NB4 (cell line): ENCODE measurements at places on chromosomes 1 and 21.

- DNase-seq: no peak
Observed at GRCh38 chr1:36775716-36776115, 258.6 kb downstream of the GRIK3 start.

DNA sequence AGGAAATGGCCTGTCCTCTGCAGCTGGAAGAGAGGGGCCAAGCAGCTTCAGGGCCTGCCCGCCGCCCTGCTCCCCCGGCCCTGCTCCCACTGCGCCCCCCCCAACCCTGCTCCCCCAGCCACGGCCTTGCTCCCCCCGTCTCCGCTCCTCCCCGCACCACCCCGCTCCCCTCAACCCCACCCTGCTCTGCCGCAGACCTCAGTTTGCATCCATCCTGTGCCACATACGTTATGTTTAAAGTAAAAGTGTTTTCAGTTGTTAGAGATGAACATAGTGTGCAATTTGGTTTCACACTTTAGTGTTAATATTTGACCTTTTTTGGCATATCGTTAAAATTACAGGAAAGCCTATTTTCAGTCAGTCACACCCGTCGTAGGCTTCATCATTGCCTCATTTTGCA is 34.1 kb upstream of the DIP2A start:
- no peak for DNase-seq

- DNase-seq: no peak
Observed at GRCh38 chr1:81023187-81023724, 777.5 kb upstream of the ADGRL2 start.

- DNase-seq: peak; percentile 7
Observed at GRCh38 chr1:5597991-5598823, 394.0 kb downstream of the NPHP4 start.

- DNase-seq: no peak
Observed at GRCh38 chr1:82830690-82831380, 1030.1 kb downstream of the ADGRL2 start.

- no peak for DNase-seq
Observed at GRCh38 chr1:41918450-41919043, at the start of gene HIVEP3. HIVEP3 (minus strand) TSS chr1:41918922.

DNA sequence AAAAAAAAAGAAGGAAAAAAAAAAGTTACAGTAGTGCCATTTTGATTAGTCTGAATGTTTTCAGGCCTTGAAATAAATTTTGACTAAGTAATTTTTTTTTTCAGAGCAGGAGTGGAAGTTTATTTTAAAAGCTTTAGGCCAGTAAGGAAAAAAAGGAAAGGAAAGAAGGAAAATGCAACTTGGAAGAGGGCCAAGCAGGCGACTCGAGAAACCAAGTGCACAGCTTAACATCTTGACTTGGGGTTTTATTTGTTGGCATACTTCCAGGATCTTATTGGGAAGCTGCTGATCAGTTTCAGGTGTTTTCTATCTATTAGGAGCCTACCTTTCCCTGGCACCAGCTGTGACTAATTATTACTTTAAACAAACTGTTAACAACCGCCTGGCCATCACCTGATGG is 41.7 kb downstream of the ATF3 start:
- DNase-seq: no peak

DNA sequence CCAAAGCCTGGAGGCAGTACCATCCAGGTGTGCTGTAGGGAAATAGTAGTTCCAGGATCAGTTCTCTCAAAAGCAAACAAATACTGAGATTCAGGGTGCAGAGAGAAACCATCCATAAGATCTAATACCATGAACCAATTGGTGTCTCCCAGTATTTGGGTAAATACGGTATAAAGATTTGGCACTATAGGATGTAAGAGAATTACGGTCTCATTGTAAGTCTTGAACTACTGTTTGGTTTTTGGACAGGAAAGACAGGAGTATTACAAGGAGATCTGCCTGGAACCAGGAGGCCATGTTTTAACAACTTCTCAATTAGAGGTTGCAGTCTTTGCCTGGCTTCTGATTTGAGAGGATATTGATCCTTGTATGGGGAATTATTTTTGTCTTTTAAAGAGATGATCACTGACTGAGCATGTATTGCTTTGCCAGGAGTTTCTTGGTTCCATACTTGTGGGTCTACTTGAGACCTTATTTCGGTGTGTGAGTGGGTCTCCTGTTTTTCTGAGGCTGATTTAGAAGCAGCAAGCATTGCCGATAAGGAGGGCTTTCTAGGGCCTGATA is 10.2 kb downstream of the AADACL4 start:
- no peak for DNase-seq

GRCh38 chr1:60916906-60917305 is 165.5 kb upstream of the NFIA start:
- DNase-seq: no peak

- DNase-seq: peak; percentile 34
Observed at GRCh38 chr1:63261736-63262458, 60.5 kb upstream of the FOXD3 start.

GRCh38 chr1:167330601-167331293 is 110.1 kb downstream of the POU2F1 start:
- peak; percentile 34 for DNase-seq

DNA sequence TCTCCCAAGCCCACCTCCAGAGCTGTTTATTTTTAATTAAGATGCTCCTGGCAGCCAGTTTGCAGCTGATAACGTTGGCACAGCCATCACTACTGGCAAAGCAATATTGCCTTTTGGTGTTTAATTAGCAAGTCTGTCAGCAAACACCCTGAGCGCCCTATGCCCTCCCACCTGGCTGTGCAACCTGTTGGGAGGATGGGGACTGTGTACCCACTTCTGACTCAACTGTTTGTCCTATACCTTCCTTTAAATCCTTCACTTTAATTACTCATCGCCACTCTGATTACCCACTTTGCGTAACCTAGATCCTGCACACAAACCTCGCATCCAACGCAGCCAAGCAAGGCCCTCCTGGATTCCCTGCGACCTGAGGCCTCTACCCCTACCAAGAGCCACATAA is 67.1 kb downstream of the BCAR3 start:
- no peak for DNase-seq

- peak; percentile 30 for DNase-seq
Observed at GRCh38 chr1:17485281-17485680, 45.8 kb upstream of the RCC2 start.

DNA sequence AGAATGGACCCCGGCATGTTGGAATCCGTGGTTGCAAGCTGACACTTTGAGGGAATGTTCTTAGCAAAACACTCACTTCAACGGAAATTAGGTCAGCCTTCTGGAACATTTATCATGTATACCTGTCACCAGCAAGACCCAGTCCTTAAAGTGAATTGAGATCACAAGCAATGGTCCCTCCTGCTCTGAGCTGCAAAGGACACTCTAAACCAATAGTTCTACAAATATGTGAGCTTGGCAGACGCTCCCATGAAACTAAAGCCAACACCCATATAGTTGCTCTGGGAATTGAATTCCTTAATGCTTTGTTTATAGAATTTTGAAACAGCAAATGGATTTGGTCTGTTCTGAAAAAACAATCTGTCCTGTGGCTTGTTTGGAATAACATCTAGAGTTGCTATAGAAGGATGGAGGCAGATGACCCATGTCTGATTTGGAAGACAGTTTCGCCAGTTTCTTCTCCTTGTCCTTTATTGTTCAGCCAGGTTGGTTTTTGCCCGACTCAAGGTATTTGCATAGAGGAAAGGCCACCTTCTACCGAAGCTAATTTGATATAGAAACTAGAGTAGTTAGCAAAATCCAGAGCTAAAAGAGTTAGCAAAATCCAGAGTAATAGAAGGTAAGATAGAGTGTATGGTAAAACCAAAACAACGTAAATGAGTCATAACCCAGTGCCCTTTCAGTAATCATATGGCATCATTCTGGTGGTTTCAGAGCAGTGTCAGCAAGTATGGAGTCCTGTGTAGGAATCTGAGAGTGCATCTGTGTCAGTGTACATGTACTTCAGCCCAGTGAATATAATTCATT is 236.2 kb downstream of the NFIA start:
- DNase-seq: no peak

GRCh38 chr1:46617108-46617800 is 643 bp upstream of the MOB3C start:
- DNase-seq: no peak

DNA sequence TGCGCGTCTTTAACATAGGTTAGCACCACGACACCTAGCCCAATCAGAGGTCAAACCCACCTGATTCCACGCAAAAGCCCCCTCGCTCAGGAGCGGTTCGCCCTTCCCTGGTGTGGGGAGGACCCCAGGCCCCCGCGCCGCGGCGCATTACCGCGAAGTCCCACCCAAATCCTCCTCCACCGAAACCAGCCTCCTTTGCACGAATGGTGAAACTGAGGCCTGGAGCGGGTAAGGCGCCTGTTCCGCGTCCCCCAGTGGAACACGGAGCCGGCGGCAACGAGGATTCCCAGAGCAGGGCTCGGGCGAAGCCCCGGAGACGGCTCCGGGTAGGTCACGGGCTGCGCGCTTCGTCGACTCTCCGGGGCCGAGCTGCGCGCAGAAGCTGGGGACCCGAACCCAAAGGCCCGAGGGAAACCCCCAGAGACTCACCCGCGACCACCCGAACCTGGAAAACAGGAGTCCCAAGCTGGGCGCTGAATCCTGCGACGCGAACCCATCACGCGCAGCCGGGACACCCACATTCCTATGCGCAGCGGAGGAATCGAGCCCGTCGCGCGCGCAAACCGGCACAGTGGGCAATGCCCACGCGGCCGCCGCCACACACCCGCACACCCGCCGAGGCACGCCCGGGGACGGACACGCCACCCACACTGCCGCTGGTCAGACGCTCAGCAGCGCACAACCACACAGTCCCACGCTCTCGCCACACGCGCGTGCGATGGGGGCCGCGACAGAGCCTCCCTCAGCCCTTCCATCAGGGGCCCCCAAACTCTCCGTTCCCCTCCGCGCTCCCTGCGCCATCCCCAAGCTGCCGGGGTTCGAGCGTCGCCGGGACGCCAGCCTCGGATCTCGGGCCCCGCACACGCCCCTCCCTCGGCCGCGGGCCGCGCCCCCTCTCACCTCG is 507 bp downstream of the GLIS1 start:
- DNase-seq: no peak

DNA sequence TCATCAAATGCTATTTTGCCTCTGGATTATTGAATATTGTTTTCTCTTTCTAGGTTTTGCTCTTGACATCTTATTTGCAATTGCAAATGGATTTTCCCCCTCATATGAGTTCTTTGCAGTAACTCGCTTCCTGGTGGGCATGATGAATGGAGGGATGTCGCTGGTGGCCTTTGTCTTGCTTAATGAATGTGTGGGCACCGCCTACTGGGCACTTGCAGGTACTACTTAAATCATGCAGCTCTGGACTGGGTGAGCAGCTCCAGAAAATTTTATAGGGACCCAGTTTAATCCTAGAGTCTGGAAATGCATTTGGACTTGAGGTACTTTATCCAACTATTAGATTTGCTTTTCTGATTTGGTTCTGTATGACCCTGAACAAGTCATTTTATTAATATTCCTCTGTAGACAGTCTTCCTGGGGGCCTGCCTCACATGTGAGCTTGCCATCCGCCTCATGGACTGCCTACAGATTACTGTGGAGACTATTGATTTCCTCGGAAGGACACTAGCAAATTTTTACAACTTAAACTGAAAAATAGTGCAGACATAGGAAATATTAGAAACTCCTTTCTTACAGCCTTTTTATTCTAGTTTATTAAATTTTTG is 44.5 kb downstream of the SLC22A15 start:
- peak; percentile 78 for DNase-seq

- DNase-seq: no peak
Observed at GRCh38 chr1:181086926-181087325, 1.6 kb upstream of the IER5 start.

- no peak for DNase-seq
Observed at GRCh38 chr1:24936684-24937083, 6.6 kb upstream of the RUNX3 start.

GRCh38 chr1:231857609-231858135 is 231.1 kb downstream of the DISC1 start:
- no peak for DNase-seq

DNA sequence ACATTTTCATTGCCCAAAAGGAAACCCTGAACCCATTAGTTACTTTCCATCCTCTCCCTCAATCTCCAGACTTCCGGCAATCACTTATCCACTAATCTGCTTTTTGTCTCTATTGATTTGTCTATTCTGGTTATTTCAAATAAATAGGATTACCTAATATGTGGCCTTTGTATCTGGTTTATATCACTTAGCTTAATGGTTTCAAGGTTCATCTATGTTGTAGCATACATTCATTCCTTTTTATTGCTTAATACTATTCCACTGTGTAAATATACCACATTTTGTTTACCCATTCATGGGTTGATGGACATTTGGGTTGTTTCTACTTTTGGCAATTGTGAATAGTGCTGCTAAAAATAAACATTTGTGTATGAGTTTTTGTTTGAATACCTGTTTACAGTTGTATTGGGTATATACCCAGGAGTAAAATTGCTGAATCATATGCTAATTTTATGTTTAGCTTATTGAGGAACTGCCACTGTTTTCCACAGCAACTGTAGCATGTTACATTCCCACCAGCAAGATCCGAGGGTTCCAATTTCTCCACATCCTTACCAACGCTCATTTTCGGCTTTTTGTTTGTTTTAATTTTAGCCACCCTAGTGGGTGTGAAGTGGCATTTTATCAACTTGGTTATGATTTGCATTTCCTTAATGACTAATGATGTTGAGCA is 2.5 kb upstream of the SLC25A44 start:
- peak; percentile 8 for DNase-seq

DNA sequence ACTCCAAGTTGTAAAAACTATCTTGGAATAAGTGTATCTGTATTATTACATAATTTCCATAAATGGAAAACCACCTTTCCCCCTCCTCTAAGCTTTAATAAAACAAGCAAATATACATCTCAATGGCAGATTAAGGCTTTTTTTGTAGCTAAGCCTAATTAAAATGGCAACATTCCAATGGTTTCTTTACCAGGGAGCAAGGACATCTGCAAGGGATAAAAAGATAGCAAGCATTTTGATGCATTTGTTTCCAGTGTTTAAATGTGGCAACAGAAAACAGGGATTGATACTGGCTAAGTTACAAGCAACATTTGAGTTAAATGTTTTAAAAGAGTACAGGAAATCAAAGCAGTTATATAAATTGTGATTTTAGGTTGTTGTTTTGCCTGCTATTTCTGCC is 1012.7 kb downstream of the ADGRL2 start:
- DNase-seq: no peak

DNA sequence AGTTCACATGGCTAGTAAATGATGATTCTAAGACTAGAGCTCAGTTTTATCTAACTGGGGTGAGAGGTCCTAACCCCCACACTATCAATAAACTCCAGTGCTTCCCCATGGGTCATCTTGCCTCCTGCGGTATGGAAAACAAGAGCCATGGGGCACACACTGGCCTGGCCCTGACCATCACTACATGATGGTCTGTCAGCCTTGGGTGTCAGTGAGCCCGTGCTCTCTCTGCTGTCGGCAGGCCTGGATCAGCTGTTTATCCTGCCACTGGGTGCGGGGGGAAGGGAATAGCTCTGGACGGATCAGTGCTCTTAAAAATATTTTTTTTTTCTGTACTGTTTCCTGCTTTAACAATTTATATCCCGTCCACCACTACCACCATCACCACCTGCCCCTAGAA is 255.0 kb upstream of the ADGRL2 start:
- DNase-seq: no peak

DNA sequence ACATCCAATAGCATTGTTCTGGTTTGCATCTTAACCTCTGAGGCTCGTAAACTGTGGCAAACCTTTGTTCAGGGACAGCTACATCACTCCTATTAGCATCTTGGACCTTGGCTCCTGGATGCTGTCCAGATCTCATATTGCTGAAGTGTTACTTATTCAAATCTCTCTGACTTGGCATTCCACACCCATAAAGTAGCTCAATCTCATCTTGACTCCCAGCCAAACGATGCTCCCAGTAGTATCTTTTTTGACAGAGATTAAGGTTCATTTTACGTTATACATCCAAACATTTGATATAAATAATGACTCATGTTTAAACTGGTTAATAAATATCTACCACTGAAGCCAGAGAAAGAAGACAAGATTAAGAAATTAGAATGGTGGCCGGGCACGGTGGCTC is 4.4 kb upstream of the FLVCR1 start:
- no peak for DNase-seq
